ENCODE measurements at places on chromosomes 2 and 18.

DNA sequence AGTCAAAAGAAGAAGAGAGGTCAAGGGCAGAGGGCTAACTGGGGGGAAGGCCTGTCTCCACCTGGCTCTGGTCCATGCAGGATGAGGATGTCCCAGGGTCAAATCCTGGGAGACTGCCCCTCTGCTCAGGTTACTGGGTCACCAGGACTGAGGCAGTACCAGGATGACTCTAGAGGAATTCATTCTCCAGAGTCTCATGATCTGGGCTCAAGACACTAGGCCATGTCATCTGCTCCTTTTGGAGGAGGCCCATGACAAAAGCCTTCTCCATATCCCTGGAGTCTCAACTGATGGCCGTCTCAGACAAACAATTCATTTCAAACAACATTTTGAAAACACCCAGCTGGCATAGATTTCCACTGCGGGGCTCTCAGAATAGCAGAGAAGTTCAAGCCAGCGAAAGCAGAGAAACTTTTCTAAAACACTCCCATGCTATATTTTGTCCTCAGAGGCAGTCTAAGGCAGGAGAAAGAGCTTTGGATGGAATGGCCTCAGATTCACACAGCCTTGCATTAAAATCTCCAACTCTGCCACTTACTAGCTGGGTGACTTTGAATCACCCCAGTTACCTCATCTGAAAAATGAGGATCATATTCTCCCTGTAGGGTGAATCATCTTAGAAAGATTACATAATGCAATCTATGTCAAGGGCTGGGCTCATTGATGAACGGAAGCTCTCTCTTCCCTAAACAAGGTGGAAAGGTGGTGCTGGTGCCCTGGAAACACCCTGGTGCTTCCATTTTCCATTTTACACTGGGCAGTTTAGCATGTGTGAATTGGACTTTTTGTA lies 48.8 kb upstream of the LCLAT1 start:
- DNase-seq: no peak

- DNase-seq: no peak
These were observed 116.9 kb upstream of the ATP8B1 start for GRCh38 chr18:57920036-57920435.

- no peak for DNase-seq
These were observed 18.0 kb upstream of the FAP start for GRCh38 chr2:162261032-162261945.

- DNase-seq: no peak
These were observed 110.7 kb downstream of the RND3 start for GRCh38 chr2:150376553-150377335.

- DNase-seq: no peak
These were observed 312.4 kb downstream of the MTX2 start for GRCh38 chr2:176581557-176582165.
